Stomach (tissue), 19 donors: ENCODE measurements at places on chromosomes 11 and 22. TPM values are rescaled to one million over a fixed set of nuclear protein-coding genes. Genes with fewer than 3 reads are reported as not detected.

DNA sequence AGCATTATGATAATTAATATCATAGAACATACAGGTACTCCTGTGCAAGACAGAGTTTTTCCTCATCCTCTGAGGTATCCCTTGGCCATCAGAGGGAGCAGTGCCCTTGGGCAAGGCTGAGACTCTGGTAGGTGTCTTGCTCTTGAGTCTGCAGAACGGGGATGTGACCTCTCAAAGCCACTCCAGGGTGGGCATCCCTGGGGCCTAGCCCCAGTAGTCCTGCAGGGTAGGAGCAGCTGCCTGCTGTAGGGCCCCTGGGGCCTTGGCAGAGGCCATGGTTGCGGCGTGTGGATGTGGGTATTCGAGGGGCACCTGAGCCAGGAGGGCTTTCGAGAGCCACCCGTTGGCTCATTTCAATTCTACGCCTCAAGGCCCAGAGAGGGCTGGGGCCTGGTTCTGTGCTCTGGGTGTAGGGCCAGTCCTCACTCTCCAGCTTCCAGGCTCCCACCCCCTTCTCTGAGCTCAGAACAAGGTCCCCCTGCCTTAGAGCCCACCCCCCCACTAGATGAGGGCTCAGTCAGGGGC is 7.7 kb upstream of the OMP start:
- H3K27me3 ChIP-seq = no peaks in the 10 kb centered on the region
- peaks cover 6% of the 10 kb centered on the region for H3K4me1 ChIP-seq
- peak overlapping the region; percentile 64 for H3K27ac ChIP-seq
- DNase-seq = no peak

The SCGB1C1 gene
- not detected for total RNA-seq

The CCDC73 gene
- 0.37 TPM for total RNA-seq

DNA sequence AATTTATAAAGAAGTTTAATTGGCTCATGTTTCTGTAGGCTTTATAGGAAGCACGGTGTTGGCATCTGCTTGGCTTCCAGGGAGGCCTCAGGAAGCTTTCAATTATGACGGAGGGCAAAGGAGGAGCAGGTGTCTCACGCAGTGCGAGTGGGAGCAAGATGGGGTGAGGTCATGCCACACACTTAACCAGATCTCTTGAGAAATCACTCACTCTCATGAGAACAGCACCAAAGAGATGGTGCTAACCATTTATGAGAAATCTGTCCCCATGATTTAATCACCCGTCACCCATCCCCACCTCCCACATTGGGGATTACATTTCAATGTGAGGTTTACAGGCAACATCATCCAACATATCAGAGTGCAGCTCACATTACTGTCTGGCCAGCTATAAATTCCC is 103.5 kb downstream of the ARHGAP8 start:
- no peaks in the 10 kb centered on the region for H3K36me3 ChIP-seq
- H3K27me3 ChIP-seq = no peaks in the 10 kb centered on the region
- H3K27ac ChIP-seq = no peak overlapping the region
- no peak for DNase-seq
- H3K4me1 ChIP-seq = no peaks in the 10 kb centered on the region

DNA sequence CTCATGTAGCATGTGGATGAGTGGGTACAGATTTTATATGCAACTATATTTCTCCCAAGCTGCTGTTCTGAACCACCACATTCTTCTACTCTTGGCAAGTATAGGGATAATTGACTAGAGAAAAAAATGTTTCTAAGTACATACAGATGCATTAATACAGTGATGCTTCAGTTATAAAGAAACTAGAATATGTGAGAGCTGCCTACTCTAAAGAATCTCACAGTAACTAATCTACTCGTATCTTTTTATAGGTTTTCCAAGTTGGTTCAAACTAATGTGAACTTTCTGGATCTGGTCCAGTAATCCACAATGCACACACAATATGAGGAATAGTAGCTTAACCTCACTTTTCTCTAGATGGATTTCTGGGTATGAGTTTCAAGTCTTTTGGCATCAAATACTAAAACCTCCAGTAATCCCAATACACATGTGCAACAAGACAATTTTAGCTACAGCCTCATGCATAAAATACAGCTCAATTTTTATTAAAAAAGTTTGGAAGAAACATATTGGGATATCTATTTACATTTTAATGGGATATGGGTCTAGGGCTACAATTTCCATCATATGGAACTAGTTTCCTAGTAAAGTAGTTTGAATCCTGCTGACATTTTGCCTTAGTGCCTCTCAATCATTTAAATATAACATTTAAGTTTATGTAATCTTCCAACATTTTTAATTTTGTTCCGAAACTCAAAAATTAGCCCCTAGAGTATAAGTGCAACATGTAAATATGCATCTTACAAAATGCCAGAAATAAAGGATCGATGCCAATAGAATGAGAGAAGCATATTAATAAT is 2209.7 kb downstream of the LRRC4C start:
- H3K4me1 ChIP-seq = no peaks in the 10 kb centered on the region
- DNase-seq = no peak
- H3K36me3 ChIP-seq = no peaks in the 10 kb centered on the region
- H3K4me3 ChIP-seq = no peak overlapping the region

GRCh38 chr11:94681140-94681539 is 87.0 kb upstream of the AMOTL1 start:
- no peaks in the 10 kb centered on the region for H3K36me3 ChIP-seq
- no peak overlapping the region for H3K27ac ChIP-seq
- H3K27me3 ChIP-seq = no peaks in the 10 kb centered on the region
- DNase-seq = no peak

The PIH1D2 gene
- 12.5 TPM for total RNA-seq

DNA sequence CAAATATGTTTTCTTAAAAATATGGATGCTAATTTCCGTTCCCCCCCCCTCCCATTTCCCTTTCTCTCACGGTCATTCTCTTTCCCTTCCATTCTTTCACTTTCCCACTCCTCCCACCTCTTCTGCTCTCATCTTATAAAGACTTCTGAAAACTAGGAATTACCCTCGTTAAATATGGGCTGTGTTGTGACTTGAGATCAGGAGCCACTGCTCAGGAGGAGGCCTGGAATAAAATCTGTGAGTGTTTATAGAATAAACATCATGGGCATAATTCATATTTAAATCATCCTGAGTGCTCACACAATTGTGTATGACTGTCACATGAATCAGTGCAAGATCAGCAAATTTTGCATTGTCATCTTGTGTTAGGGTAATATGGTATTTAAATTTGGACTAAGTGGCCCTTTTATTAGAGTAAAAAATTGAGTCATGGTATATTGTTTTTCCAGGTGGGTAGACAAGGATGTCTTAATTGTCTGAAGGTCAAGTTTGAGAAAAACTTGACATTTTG is 208.0 kb downstream of the DDX10 start:
- peaks cover 7% of the 10 kb centered on the region for H3K4me1 ChIP-seq
- H3K27ac ChIP-seq = no peak overlapping the region
- H3K27me3 ChIP-seq = no peaks in the 10 kb centered on the region
- H3K36me3 ChIP-seq = no peaks in the 10 kb centered on the region
- no peak overlapping the region for H3K4me3 ChIP-seq

The CREB3L1 gene
- 54.2 TPM for total RNA-seq

DNA sequence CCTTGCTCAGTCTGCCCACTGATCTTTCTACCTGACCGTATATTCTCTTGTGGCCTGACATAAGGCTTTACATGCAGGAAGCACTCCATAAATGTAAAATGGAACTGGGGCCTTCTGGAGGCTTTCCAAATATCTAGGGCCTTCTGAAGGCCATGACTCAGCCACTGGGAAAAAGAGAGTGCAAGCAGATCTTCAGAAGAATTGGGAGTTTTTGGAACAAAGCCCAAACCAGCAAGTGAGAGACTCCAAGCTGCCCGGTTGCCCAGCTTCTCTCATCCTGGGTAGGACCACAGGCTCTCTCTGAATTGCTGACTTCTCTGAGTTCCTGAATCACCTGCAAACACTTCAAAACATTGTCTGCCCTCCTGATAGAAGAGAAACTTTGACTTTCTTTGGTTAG is 107.9 kb upstream of the BMAL1 start:
- H3K27ac ChIP-seq = no peak overlapping the region
- no peaks in the 10 kb centered on the region for H3K27me3 ChIP-seq
- H3K36me3 ChIP-seq = no peaks in the 10 kb centered on the region
- H3K4me3 ChIP-seq = no peak overlapping the region

DNA sequence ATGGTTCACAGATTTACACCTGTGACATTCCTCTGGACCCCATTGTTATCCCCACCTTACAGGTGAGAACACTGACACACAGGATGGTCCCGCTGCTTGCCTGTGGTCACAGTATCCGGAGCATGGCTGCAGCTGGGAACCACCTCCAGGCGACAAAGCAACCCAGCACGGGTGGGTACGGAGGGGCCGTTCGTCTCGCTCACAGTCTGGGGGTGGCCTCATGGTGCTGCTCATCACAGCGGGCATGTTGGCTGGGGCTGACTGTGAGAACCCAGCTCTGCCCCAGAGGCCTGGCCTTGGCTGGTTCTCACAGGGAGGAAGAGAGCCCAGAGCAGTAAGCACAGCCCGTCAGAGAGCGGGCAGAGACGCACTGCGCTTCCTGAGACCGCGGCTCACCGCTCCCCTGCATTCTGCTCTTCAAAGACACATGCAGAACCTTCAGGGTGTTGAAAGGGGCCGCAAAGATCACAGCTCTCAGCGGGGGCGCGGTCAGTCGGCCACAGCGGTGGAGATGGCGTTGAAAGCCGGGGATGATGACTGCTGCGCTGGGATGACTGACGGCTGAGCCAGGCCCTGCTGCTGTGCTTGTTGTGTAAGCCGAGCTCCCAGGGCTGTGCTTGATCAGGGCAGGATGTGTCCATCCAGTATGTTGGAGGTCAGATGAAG is 423.0 kb downstream of the BRD1 start:
- H3K27ac ChIP-seq = no peak overlapping the region
- no peaks in the 10 kb centered on the region for H3K27me3 ChIP-seq
- DNase-seq = peak; percentile 23
- H3K4me3 ChIP-seq = no peak overlapping the region

DNA sequence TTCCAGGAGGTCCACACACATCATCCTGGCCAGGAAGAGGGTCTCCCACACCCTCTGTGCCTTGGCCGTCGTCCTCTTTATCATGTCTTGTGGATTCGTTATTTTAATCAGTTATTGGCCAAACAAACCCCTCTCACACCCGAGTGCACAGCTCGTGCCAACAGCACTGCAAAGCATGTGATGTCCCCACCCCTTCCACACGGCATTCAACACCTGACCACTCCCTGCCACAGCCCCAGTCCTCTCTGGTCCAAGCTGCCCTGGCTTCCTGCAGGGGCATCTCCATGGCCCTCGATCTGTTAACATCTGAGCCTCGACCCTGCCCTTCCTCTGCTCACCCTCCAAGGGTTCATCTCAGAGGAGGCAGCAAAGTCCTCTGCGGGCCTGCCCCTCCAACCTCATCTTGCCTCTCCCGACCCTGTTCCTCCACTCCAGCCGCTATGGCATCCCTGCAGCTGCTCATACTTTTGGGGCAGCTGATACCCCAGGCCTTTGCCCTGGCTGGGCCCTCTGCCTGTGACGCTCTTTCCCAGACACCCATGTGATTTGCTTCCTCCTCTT is 14.0 kb downstream of the MYEOV start:
- DNase-seq = no peak
- H3K27ac ChIP-seq = no peak overlapping the region
- no peaks in the 10 kb centered on the region for H3K27me3 ChIP-seq
- H3K4me1 ChIP-seq = no peaks in the 10 kb centered on the region
- H3K4me3 ChIP-seq = no peak overlapping the region
- H3K36me3 ChIP-seq = no peaks in the 10 kb centered on the region

The RFPL1 gene
- not detected for total RNA-seq

DNA sequence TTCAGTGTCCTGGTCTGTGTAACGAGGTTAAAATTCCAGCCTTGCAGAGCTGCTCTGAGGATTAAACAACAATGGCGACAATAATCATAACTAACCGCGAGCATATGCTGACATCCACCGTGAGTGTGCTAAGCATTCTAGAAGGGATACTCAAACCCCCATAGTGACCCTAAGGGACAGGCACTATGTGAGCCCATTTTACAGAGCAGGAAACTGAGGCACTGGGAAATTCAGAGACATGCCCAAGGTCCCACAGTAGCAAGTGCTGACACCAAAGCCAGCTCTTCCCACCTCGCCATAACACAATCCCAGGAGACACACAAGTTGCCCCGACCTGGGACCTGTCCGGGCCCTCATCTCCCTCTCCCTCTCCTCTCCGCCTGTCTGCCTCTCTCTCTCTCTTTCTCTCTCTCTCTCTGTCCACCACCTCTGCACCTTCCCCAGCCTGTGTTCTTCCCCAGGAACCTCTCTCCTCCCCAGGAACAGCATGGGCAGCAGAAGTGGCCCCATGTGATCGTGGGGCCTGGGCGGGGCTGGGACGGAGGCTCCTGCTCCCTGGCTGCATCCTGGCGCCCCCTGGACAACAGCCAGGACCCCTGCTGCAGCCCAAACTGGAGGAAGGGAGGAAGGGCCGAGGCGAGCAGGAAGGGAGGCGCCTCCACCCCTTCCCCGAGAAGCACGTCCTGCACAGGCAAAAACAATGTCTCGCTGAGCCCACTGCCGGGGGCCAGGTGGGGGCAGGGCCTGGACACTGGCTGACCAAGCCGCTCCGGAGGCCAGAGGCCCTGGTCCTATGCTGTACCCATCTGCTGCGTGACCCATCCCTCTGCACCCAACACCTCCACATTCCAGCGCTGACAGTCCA is 14.8 kb upstream of the MFNG start:
- DNase-seq = no peak
- H3K4me1 ChIP-seq = peaks cover 61% of the 10 kb centered on the region
- H3K27ac ChIP-seq = peak overlapping the region; percentile 88
- peaks cover 15% of the 10 kb centered on the region for H3K36me3 ChIP-seq
- no peaks in the 10 kb centered on the region for H3K27me3 ChIP-seq

The CNTN5 gene
- not detected for total RNA-seq

The FANCF gene
- 9.6 TPM for total RNA-seq

DNA sequence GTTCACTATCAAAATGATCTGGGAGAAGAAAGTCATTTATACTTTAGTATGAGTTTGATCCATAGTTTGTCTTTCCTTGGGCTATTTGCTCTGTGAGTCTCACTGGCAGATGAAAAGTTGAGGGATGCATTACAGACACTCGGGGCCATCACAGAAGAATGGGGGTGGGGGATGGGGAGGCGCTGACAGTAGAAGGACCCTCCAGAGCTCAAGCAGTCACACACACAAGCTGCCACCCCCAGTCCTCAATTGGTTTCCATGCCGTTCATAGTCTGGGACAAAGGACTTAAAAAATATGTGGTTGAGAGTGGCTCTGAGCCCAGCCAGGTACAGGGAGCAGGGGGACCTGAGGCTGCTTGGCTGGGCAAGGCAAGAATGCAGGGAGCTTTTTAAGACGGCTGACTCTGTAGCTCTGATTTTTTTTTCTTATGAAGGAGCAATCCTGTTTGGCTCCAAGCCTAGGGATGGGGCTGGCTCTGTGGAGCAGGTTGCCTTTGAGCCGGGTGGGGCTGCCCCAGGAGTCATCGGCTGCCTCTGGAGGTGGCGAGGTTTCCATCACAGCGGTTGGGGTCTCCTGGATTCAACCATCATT is 13.3 kb upstream of the ANO1 start:
- H3K27me3 ChIP-seq = no peaks in the 10 kb centered on the region
- no peak overlapping the region for H3K4me3 ChIP-seq
- no peaks in the 10 kb centered on the region for H3K36me3 ChIP-seq
- no peaks in the 10 kb centered on the region for H3K4me1 ChIP-seq
- no peak overlapping the region for H3K27ac ChIP-seq

GRCh38 chr22:45503050-45503815 is 550 bp downstream of the FBLN1 start:
- no peaks in the 10 kb centered on the region for H3K36me3 ChIP-seq
- peaks cover 34% of the 10 kb centered on the region for H3K4me1 ChIP-seq
- peak overlapping the region; percentile 53 for H3K4me3 ChIP-seq
- peak overlapping the region; percentile 78 for H3K27ac ChIP-seq
- no peak for DNase-seq
